ENCODE measurements at places on chromosomes 7 and 10.

GRCh38 chr7:39606352-39606751 lies 17.0 kb upstream of the RALA start:
- DNase-seq, result no peak

DNA sequence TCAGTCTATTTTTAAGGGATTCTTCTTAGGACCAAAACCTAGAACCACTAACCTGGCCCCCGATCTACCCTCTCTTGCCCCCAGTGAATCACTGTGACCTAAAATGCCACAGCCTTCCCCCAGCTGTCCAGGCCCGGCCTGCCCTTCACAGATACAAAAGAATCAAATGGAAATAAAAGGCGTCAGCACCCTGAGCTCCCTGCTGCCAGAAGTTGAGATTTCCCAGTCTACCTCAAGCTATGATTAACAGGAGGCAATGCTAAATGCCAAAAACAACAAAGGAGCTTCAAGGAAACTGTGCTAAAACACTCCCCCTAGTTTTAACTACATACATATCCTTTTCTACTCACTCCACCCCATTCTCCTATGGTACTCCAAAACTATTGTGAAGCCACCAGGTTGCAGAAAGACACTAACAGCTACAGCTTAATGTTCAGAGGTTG lies 67.8 kb downstream of the GSAP start:
- no peak for DNase-seq

- DNase-seq, result no peak
Observed at GRCh38 chr10:114276671-114277070, 37.6 kb downstream of the VWA2 start.

- DNase-seq, result no peak
Observed at GRCh38 chr10:52485462-52485861, 171.4 kb downstream of the DKK1 start.

DNA sequence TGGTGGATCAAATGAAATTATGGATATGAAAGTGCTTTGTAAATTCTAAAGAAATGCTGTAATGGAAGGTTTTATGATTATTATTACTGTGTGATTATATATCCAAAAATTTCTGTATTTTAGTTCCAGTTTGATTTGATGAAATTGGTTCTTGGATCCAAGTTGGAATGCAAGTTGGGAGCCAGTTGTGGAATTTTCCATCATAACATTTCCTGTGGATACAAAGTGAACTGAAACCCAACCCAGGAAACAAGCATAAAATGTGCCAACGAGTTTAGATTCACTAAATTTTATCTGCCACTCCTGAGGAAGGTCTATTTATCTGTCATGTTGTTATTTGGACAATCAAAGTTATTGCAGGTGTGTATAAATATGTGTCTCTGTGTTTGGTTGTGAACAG lies 131.4 kb upstream of the MDFIC start:
- no peak for DNase-seq

DNA sequence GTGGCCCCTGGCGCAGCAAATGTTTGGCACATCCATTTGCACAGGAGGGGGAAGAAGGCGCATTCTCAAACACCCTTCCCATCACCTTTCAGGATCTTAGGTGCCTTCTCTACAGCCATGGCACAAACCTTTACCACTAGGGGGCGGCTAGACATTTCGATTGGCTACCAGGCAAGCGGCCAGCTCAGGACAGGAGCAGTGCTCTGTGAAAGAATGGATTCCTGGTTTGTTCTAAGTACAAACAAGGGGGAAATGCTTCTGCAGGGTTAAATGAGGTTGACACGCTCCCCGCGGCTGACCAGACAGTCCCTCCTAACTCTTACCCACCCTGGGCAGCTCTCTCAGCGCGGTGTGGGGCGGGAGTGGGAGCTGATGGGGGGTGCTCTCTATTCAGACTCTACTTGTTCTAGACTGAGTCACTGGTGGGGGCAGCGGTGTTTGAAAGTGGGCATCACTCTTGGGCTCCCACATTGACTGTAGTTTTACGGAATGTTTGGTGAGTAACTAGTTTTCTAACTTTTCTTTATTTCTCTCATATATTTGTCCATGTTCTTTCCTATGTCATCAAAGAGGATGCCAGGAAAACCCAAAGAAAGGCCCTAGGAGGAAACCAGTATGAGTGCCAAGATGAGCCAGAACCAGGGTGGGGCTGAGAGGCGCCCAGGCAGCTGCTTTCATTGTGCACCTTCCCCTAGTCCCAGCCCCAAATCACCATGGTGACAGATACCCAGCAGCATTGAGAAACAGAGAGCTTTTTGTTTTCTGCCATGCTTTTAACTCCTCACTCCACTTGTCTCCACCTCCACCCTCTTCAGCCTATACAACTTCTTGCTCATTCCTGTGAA lies 61.4 kb upstream of the GPR158 start:
- peak; percentile 1 for DNase-seq

DNA sequence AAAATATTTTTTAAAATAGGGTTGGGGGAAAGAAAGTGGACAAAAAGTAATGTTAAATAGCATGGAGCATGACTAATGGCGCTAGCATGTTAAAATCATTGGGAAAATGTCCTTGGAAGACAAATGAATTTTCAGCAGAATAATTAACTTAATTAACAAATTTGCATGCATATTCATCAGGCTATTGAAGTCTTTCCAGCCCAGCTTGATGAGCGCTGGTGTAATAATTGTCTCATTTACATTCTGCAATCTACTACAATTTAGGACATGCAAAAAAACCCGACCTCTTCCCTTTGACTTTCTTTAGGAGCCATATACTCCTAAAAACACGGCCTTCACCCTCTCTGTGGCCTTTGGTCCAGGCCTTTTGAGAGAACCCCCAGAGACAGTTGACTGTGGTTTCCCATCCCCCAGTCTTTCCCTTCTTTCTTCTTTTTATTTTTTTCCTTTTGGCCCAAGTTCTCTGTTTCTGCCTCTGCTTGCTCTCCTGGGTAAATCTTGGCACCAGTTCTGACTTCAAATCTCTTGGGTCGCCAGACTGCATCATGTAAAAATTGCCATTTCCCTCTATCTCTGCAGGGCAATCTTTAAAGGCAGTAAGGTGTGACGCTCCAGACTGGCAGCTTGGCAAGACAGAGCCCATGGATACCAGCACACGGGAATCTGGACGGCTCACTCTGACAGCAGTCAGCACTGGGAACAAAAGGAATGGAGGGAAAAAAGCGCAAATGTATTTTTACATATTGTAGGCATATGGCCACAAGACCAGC lies 105.5 kb downstream of the NEUROD6 start:
- DNase-seq, result no peak

DNA sequence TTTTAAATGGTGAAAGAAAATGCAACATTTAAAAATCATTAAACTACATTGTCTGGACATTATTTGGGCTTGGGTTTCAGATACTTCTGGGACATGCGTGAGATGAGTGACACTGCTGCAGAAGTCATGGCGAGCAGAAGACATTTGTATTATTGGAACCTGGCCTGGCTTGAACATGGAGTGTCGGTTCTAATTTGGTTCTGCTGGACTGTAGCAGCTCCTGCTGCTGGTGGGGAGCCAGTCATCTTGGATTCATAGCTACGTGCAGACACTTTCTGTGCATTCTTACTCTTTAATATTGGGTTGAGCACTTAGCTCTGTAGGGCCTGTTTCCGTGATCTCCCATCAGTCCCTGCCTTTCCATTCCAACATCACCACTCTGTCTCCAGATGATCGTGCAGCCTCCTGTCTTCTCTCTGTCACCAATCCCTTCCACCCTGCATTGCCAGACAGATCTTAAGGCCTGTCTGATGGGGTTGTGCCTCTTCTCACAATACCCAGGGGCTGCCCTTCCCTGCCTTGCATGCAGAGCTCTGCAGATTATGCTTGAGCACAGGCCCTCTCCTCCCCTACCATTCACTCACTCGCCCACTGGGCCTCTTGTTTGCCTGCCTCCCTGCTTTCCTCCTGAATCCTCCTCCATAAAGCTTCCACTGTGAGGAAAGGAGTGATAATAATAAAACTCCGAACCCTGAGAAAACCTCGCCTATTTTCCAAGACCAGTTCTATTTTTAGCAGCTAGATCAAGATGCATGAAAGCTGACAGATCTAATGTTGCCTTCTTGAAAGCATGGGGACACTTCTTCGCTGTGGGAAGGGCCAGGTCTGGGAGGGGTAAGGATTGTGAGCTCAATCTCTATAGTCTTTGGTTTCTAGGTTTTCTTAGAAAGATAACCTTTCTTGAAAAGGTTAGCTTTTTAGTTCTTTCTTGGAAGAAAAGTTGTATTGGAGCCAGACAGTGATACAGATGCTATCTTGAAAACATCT lies 32.9 kb downstream of the CELF2 start:
- DNase-seq, result no peak

- no peak for DNase-seq
Observed at GRCh38 chr7:139603896-139604295, 80.4 kb downstream of the CLEC2L start.

DNA sequence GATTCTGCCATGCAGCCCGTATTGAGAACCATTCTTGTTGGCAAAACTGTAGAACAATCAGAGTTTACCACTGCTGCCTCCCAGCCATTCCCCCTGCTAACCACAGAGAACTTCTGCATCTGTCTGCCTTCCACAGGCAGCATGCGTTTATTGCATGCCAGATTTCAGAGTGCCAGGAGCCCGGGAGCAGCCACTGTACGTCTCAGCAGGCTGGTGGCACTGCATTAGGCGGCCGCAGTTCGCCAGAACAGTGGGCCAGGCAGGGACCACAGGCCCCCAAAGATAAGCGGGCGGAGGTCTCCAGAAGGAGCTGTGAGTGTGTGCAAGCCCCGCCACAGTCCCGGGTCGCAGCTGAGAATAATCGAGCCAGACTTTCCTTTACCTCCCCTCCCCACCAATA lies 31.8 kb downstream of the ZNF467 start:
- no peak for DNase-seq

DNA sequence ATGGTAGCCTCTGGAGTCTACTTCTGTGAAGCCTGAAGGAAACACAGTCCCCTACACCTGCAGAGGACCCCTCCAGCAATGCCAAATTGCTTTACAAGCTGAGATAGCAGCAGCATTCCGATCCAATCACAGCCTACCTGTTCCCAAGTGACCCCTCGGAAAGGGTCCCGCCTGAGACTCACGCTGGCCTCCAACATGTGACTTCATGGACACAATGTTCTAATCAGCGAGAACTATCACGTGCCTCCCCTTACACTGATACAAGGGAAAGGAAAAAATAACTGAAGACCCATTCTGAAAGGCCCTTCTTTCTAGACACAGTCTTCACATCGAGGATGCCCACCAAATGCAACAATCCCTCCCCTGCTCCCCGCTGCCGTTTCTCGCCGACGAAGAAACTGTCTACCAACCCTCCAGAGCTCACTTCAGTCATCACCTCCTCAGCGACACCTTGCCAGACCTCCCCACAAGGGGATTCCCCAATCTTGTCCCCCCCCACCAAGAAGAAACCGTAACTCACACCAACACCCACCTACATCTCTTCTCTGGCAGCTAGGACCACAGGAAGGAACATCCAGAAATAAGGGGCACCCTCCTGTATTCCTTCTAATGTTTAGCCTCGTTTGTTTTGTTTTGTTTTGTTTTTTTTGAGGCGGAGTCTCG lies 1.8 kb downstream of the SNX8 start:
- no peak for DNase-seq

GRCh38 chr10:45239642-45240041 lies 75.8 kb downstream of the OR13A1 start:
- DNase-seq, result no peak

DNA sequence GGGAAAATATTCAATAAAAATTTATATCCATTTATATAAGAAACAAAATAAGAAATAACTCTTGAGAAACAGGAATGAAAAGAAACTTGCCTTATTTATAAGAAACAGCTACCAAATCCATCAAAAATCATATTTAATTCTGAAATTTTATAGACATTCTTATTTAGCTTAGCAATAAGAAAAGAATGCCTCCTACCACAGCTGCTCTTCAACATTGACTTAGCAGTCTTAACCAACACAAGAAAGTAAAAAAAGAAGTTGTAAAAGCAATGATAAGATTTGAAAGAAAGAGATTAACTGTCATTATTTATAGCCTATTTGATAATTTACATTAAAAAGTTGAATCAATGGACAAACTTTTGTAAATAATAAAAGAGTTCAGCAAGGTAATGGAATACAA lies 212.8 kb downstream of the ZNF365 start:
- no peak for DNase-seq

DNA sequence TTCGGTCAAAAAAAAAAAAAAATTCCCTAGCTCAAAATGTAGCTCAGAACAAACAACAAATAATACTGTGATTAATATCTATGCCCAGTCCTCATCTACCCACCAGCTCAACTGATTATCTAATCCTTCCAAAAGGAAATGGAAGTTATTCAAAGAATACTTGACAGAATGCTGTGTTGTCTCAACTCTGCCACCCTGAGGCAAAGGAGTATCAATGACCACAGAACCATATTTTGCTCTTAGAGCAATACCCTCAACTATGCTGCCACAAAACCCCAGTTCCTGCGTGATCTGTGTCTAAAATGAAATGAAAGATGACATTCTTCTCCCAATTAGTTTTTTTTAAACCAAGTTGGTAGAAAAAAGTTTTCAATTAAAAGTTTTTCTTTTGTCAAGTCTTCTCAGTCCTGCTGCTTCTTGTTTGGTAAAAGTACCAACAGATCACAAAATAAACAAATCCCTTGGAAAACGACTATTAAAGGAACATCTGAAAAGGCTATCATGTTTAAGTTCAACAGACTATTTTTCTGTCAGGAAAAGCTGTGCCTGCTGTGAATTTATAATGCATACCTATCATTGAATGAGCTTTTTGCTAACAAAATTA lies 21.6 kb downstream of the RBM28 start:
- DNase-seq, result no peak

DNA sequence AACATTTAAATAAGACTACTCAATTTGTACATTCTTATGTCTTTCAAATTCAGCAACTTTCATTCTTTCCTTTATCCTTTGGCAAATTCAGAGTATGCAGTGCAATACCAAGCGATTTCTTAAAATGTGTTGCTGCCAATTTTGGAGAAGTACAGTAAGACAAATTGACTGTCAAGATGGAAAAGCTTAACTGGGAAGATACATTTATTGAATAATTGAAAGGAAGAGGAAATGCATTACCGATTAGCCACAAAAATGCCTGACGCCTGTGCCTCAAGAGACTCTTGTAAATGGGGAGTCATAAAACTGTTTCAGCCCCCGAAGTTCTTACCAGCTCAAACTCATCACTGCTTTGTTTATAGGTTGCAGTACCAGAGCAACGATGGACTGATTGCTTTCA lies 373.3 kb upstream of the GALNT17 start:
- DNase-seq, result no peak

GRCh38 chr7:132475669-132476116 lies 100.6 kb downstream of the PLXNA4 start:
- DNase-seq, result no peak

- DNase-seq, result no peak
Observed at GRCh38 chr10:18008986-18009385, 57.3 kb downstream of the SLC39A12 start.

GRCh38 chr10:43084812-43085211 lies 7.9 kb downstream of the RET start:
- no peak for DNase-seq

- DNase-seq, result no peak
Observed at GRCh38 chr7:28479507-28479947, 67.2 kb downstream of the CREB5 start.

DNA sequence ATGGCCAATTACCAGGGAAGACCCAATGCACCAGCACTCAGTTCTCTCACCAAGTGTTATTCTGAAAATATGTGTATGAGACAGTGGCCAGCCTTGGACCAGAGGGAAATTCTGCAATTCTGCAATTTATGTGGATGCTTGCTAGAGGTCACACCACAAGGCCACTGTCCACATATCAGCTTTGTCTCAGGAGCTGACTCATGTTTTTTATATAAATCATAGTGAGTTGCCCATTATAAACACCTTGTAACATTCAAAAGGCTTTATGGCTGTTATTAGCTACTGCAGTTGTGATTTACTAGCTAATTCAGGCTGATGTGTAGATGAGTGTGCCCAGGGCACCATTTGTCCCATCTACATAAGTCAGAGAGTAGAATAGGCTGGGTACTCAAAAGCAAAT lies 649.0 kb downstream of the LRMDA start:
- DNase-seq, result no peak

All from stimulated activated CD4-positive, alpha-beta T cell treated with anti-CD3 and anti-CD28 coated beads, Interleukin-1b, Interleukin-23, amount 100 ng/mL, for 1 hour (primary cell).